ENCODE measurements at places on chromosomes 2 and 18.

DNA sequence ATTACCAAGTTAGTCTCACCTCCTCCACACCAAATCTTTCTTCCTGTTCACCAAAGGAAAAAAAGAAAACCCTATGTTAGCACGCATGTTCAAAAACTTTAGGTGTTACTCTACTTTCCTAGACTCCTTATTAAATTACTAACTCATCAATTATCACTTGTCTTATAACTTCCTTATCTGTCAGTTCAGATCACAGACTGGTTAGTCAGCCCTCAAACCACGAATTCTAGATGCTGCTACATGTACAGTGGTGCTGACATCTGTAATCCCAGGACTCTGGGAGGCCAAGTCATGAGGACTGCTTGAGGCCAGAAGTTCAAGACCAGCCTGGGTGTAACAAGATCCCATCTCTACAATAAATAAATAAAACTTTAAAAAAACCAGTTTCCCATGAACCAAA lies 3.5 kb downstream of the YWHAQ start:
- no peak overlapping the region for H3K27ac ChIP-seq
- H3K4me3 ChIP-seq, result no peak overlapping the region

- no peak overlapping the region for H3K27ac ChIP-seq
- H3K4me3 ChIP-seq, result no peak overlapping the region
- H3K36me3 ChIP-seq, result no peaks in the 10 kb centered on the region
- H3K4me1 ChIP-seq, result no peaks in the 10 kb centered on the region
These were observed 1386.4 kb upstream of the SLC39A10 start for GRCh38 chr2:194270648-194271047.

DNA sequence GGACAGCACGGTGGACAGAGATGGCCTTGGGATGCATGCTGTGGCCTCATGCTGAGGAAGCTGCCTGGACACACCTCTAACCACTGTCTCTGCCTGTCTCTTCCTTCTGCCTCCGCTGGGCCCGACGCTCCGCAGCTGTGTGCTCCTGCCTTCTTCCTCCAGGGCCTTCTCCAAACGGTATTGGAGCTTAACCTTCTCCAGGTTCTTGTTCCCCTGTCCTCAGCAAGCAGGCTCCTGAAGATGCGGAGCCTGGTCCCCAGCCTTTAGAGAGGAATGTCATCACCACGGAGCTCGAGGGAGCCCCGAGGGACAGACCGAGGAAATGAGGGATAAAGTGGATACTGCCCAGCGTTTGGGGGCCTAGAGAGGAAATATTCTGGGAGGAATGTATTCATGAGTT lies 155.1 kb downstream of the DYSF start:
- H3K27me3 ChIP-seq, result no peaks in the 10 kb centered on the region
- H3K4me1 ChIP-seq, result peaks cover 8% of the 10 kb centered on the region
- no peaks in the 10 kb centered on the region for H3K36me3 ChIP-seq

- no peaks in the 10 kb centered on the region for H3K27me3 ChIP-seq
- H3K4me3 ChIP-seq, result no peak overlapping the region
- no peak for DNase-seq
- H3K4me1 ChIP-seq, result no peaks in the 10 kb centered on the region
These were observed 58.3 kb upstream of the TNP1 start for GRCh38 chr2:216918088-216918680.

Measured in esophagus squamous epithelium (tissue), 5 donors.